ENCODE measurements at places on chromosomes 6 and 20.

DNA sequence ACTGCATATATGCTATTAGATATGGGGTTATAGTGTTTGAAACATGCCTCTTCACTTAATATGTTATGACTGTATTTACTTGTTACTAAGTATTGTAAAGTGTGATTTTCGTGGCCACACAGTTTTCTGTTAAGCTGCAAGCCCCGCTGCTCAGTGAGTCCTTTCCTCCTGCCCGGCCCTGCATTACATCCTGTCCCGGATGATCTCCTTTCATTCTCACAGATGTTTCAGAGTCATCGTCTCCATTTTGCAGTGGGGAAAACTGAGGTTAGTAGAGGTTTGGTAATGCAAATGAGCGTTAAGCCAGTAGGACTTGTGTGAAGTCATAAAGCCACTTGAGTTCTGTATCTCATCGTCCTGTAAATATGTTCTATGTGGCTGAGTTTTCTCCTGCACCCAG, 155.5 kb downstream of the CFAP61 start:
- no peak for DNase-seq

DNA sequence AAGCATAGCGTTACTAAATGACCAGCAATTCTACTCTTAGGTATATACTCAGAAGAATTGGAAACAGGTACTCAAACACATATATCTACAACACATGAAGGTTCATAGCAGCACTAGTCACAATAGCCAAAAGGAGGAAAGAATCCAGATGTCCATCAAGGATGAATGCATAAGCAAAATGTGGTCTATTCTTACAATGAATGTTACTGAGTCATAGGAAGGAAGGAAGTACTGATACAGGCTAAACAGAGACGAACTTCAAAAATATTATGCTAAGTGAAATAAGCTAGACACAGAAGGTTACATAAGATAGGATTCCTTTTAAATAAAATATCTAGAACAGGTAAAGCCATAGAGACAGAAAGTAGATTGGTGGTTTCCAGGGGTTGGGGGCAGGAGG, 93.5 kb downstream of the MAP3K7 start:
- DNase-seq, result no peak

DNA sequence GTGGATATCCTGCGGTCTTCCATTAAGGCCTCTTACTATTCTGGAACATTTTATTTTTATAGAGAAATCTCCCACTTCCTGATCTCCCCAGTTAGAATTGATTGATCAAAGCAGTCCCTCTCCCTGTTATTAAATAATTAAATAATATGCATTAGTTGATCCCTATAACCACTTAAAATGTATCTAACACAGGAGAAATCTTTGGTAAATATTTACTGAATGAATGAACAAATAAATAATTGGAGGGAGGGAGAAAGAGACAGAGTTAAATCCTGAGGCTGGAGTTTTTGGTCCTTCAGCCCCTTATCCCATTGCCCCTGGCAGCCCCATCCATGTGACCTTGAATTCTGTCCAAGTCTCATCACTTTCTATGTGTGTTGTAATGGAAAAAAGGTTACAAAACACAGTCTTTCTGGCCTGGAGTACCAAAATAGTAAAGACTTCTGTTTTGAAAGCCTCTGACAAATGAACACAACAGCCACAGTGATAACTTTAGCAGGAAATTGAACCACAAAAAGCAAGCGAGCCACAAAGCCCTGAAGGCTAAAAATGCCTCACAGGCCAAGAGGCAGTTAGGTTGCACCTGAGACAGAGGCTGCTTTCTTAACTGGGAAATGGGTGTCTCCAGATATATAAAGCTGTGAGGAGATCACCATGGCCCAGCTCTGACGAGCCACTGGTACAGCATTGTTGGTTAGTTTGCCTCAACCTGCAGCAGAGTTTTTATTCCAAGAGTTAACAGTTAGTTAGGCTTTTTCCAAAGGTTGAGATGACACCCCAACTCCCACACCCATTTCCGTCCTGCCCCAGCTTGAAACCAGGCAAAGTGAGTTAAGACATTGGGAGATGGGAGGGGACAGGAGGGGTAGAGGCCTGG, 11.3 kb downstream of the NT5E start:
- peak; percentile 97 for DNase-seq

- DNase-seq, result no peak
Observed at GRCh38 chr20:46057856-46058598, 29.0 kb downstream of the SLC12A5 start.

- DNase-seq, result no peak
Observed at GRCh38 chr6:155026022-155026705, 31.0 kb downstream of the TIAM2 start.

GRCh38 chr20:38764567-38765318, 16.5 kb downstream of the ACTR5 start:
- DNase-seq, result no peak

DNA sequence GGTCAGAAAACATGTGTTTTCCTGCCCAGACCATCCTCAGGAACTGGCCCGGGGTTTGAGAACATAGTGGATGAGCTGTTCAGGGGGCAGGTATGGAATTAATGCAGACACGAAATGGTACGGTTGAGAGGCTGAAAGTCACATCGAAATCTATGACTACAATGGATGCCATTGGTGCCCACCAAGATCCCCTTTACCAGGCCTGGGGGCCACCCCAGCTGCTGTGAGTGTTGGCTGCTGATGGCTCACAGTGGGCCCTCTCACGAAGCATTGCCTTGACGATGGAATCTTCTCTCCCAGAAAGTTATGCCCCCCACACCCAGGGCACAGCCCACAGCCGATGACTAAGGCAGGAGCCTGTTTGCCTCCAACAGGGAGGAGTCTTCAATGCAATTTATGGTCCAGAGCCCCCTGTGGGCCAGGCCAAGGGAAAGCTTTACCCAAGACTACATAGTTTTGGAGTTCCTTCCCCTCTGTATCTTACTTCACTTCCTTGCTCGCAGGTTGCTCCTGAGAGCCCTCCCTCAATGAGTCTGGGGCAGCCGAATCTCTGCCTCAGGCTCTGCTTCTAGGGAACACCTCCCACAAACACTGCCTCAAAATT, 92.6 kb downstream of the BFSP1 start:
- DNase-seq, result no peak

DNA sequence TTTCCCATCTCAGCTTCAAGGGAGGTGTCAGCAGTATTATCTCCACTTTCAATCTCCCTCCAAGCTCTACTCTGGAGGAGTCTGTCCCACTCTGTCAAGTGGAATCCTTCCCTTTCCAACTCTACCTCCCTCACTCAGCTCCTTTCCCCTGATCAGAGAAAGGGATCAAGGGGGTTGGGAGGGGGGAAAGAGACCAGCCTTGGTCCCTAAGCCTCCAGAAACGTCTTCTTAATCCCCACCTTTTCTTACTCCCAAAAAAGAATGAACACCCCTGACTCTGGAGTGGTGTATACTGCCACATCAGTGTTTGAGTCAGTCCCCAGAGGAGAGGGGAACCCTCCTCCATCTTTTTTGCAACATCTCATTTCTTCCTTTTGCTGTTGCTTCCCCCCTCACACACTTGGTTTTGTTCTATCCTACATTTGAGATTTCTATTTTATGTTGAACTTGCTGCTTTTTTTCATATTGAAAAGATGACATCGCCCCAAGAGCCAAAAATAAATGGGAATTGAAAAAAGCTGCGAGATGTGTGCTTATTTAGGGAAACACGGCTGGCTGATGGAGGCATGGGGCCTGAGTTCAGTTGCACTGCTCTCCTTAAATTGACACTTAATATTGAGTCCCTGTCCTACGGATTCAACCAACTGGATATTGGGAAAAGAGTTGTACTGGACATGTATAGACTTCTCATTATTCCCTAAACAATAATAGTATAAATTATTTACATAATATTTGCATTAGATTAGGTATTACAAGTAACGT, 4.9 kb downstream of the TUBB start:
- DNase-seq, result no peak

DNA sequence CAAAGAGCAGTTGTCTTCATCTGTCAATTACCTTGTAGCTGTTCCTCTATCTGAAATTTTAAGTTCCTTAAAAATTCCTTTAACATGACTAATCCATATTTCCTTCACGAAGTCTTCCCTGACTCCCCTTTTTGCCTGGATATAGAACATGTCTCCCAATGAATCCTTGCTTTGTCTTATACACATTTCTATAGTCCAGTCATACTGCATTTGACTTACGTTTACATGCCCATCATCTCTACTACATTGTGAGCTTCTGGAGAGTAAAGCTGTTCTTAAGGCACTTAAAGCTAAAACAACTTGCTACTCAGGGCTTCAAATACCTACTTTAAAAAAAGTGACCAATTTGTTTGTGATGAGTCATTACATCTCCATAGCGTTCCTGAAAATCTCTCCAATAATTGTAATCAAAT, 4.9 kb downstream of the REV3L start:
- peak; percentile 48 for DNase-seq

- DNase-seq, result no peak
Observed at GRCh38 chr6:42787063-42787472, 5.2 kb downstream of the BICRAL start.

GRCh38 chr6:154710689-154711088, 22.5 kb upstream of the SCAF8 start:
- no peak for DNase-seq

Data from AML-193 (cell line).